ENCODE measurements at places on chromosomes 2 and 18. TPM values are rescaled to one million over a fixed set of nuclear protein-coding genes. Genes with fewer than 3 reads are reported as not detected.

DNA sequence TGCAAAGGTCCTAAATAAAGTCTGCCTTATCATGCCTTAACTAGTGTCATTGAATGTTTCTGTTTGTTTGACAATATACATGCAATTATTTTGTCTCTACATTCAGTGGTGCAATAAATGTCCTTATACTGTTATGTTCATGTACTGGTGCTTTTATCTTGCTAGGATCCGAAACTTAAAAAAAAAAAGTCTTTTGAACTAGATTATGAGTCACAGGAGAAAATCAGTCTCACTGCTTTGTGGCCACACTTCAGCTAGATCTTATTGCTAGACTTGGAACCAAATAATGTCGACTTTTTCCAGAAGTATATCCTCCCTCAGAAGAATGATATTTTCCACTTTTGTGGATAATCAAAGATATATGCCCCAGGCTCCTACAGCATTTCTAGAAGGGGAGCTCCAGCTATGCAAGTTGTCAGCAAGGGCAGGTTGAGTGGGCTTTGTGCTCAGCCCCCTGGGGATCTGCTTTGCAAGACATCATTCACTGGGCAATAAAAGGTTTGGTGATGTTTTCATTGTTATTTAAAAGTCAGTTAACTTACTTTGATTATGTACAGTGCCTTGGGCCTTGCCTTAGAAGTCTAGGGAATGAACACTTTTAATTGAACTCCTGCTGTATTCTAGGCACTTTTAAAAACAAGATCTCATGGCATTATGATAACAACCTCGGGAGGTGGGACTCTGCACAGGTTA, 157.1 kb upstream of the LRRTM1 start:
- no peak for DNase-seq

DNA sequence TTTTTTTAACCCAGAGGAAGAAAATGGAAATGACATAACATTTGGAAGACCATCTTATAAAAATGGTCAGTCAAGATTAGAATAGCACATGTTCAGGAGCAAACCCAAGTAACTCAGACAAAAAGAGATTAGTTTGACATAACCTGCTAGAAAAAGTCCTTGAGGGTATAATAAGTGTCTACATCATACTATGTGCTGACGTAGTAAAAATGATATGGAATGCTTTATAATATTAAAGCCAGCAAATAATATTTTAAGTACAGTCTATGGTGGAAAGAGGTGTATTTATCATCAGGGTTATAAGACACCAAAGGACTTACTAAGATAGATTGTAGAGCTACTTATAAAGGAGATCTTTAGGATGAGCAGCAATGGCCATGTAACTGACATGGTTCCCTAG, 169.0 kb downstream of the LTBP1 start:
- no peak for DNase-seq

GRCh38 chr18:77470569-77471413, 221.1 kb downstream of the GALR1 start:
- DNase-seq = no peak

- no peak for DNase-seq
These were observed 401.0 kb downstream of the GRB14 start for GRCh38 chr2:164220265-164220664.

DNA sequence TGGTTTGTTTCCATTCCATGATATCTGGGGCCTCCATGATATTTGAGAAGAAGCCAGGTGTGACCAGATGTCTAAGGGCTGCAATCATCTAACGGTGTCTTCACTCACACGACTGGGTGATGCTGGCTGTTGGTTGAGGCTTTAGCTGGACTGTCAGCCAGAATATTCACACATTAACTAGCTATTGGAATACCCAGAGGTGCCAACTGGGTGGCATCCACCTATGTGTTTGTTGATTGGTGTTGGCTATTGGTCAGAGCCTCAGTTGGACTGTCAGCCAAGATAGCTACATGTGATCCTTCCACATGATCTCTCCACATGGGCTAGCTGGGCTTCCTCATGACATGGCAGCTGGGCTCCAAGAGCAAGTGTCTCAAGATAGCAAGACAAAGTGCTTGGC, 117.4 kb downstream of the CDCA7 start:
- no peak for DNase-seq

DNA sequence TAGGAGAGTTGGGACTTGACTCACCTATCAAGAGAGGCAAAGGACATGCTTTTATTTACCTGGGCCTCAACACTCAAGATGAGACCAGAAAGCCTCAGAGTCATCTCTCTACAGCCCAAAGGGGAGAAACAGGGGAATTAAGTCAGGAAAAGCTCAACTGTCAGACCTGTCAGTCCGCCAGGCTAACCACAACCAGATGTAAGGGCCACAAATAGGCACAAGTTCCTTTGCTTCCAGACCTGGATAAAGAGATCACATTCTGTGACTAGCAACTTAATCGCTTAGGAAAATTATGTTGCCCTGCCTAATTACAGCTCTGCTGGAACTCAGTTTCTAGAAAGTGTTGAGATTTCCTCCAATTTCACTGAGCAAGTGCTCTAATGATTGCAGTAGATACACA, 67.9 kb downstream of the ANKRD44 start:
- no peak for DNase-seq

- DNase-seq = peak; percentile 41
These were observed 191.9 kb upstream of the TCF4 start for GRCh38 chr18:55779691-55780585.

- no peak for DNase-seq
These were observed 52.0 kb downstream of the SLC40A1 start for GRCh38 chr2:189528617-189529016.

- no peak for DNase-seq
These were observed 310.8 kb upstream of the MGAT5 start for GRCh38 chr2:133943108-133943507.

- no peak for DNase-seq
These were observed 40.1 kb downstream of the KCMF1 start for GRCh38 chr2:85011098-85011497.

- no peak for DNase-seq
These were observed 651 bp upstream of the STAM2 start for GRCh38 chr2:152176113-152176714.

- DNase-seq = peak; percentile 62
These were observed 196.3 kb downstream of the CCDC74A start for GRCh38 chr2:131724019-131724418.

DNA sequence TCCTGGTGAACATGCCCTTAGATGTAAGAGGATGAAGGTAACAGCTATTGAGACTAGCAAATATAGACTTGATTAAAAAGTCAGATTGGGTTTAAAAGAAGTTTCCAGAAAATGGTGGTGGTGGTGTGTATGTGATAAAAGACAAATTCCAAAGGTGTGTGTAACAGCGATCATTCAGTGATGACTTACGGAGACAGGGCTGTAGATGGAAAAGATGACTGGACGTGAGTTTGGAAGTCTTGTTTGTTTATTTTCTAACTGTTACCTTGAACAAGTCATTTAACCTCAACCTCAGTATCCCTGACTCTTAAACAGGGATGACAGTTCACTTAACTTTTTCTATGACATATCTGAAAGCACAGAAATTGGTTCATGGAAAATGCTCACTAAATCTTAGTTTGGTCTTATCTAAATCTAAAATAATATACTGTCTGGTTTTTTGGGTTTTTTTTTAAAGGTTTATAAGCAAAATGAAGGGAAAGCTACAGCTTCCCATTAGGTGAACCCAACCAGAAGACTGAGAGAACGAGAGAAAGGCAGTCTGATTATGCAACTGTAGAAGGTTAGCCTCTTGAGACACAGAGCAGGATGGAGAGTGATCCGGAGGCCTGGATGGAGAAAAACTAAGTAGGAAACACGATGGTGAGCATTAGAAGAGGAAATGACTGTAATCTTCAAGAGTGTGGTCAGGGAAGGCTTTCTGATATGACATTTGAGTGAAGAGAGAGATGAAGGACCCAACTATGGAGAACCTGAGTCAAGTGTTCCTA, 71.9 kb downstream of the TCF4 start:
- DNase-seq = no peak

DNA sequence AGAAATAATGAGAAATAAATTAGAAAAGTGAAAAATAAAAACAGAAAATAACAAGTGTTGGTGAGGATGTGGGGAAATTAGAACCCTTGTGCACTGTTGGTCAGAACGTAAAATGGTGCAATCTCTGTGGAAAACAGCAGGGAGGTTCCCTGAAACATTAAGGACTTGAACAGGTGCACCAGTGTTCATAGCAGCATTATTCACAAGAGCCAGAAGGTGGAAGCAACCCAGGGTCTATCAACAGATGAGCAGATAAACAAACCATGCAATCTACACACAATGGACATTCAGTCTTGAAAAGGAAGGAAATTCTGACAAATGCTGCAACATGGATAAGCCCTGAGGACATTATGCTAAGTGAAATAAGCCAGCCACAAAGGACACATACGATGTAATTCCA, 58.2 kb upstream of the TFCP2L1 start:
- DNase-seq = no peak

GRCh38 chr2:110973262-110973661, 147.5 kb upstream of the BCL2L11 start:
- DNase-seq = no peak

DNA sequence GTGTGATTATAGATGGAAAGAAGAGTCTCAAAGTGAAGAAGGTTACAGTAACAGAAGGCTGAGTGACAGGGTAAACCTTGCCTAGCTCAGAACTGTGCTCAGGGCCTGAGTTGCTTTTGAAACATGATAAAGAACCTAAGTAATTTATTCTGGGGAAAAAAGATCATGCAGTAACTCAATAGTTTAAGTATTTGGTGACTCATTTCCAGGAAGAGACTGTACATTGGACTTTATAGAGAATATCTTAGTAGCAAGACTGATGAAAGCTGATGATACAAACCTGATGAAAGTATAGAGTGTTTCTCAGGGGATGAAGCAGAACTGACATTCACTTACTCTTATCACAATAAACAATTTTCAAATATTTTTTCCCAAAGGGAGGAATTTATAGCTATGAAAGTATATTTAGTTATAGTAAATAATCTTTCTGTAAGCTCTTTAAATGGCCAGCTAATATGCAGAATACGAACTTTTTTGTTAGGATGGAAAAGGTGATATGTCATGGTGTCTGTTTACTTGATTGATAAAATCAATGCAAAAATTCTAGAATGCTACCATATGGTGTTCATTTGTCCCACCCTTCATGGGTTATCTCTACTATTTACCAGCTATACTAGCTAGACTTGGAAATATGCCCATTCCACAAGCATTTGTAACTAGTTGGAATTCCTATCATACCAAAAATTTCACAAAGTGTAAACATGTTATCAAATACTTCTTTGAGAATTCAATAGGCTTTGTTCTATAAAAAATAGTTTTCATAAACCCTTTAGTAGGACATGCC, 1265.5 kb upstream of the ACVR2A start:
- no peak for DNase-seq

DNA sequence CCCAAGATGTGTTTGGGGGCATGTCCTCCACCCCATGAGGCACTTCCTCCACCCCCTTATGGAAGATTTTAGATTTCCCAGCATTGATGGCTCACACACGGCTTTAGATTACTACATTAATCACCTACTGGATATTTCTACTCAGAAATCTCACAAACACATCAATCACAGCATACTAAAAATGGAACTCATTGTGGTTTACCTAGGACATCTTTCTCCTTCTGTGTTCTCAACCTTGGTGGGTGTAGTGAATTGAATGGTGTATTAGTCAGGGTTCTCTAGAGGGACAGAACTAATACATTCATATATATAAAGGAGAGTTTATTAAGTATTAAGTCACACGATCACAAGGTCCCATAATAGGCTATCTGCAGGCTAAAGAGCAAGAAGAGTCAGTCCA, 82.1 kb upstream of the CYRIA start:
- no peak for DNase-seq

- DNase-seq = no peak
These were observed 34.9 kb downstream of the FEZ2 start for GRCh38 chr2:36562973-36563532.

- DNase-seq = peak; percentile 17
These were observed 173.3 kb upstream of the ZFP36L2 start for GRCh38 chr2:43399515-43400264.

DNA sequence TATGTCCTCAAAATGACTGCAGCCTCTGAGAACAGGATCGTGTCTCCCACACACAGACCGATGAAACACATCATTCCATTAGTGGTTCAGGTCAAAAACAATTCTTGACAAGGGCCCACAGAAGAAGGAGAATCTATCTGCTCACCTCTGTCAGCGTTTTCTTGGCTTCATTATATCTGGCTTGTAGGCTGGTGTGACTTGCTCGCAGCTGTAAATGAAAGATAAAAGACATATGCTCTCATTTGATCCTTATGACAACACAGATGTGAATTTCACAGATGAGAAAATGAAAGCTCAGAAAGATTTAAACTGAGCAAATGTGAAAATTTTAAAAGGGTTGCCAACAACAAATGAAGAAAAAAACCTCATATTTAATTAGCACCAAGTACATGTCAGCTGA, 61.6 kb downstream of the CCDC93 start:
- no peak for DNase-seq

GRCh38 chr2:159195697-159196096, 90.8 kb downstream of the WDSUB1 start:
- no peak for DNase-seq

GRCh38 chr2:60485055-60485454, 68.4 kb downstream of the BCL11A start:
- DNase-seq = no peak

GRCh38 chr18:77044866-77045664, 87.5 kb downstream of the MBP start:
- DNase-seq = no peak

DNA sequence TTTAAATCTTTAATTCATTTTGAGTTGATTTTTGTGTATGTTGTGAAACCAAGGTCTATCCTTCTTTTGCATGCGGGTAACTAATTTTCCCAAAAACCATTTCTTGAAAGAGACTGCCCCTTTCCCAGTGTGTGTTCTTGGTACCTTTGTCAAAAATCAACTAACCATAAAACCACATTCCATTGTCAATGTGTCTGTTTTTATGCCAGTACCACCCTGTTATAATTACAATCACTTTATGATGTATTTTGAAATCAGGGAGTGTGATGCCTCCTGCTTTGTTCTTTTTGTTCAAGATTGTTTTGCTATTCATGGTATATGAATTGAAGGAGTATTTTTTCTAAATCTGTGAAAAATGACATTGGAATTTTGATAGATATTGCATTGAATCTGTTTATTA, 689.6 kb downstream of the TSN start:
- no peak for DNase-seq

SMIM21 gene
- total RNA-seq = not detected

MEP1B gene
- not detected for total RNA-seq

TUBA4B gene
- total RNA-seq = not detected

XIRP2 gene
- 0.10 TPM for total RNA-seq

CPLX4 gene
- not detected for total RNA-seq

CTAGE1 gene
- total RNA-seq = not detected

KIF1A gene
- total RNA-seq = not detected

PRSS56 gene
- total RNA-seq = not detected
